ENCODE measurements at places on chromosomes 3 and 15. TPM values are rescaled to one million over a fixed set of nuclear protein-coding genes. Genes with fewer than 3 reads are reported as not detected.

CPNE9 gene
- total RNA-seq: not detected

SEC11A gene
- total RNA-seq: 142 TPM

SPESP1 gene
- total RNA-seq: 7.8 TPM

ATP13A5 gene
- not detected for total RNA-seq

GOLGA8J gene
- total RNA-seq: not detected

SUSD5 gene
- 2.5 TPM for total RNA-seq

THUMPD3 gene
- 58.6 TPM for total RNA-seq

A4GNT gene
- total RNA-seq: not detected

GPR62 gene
- under 0.01 TPM for total RNA-seq

RPL4 gene
- total RNA-seq: 4,330 TPM

ZNF197 gene
- 19.1 TPM for total RNA-seq

SFMBT1 gene
- total RNA-seq: 4.5 TPM

IQCF5 gene
- not detected for total RNA-seq

REC114 gene
- not detected for total RNA-seq

LSMEM2 gene
- total RNA-seq: not detected

GRK7 gene
- under 0.01 TPM for total RNA-seq

HRG gene
- total RNA-seq: not detected

HAUS2 gene
- 23.8 TPM for total RNA-seq

PROS1 gene
- total RNA-seq: 25.2 TPM

CD200 gene
- not detected for total RNA-seq

SLC12A8 gene
- total RNA-seq: 10.9 TPM

GOLGA6L4 gene
- total RNA-seq: 3.6 TPM

CLDN16 gene
- not detected for total RNA-seq

ADAM10 gene
- total RNA-seq: 201 TPM

ERC2 gene
- total RNA-seq: 0.44 TPM

VGLL3 gene
- total RNA-seq: 25.7 TPM

DOCK3 gene
- 0.29 TPM for total RNA-seq

IL12A gene
- 7.4 TPM for total RNA-seq

CCR2 gene
- not detected for total RNA-seq

TRIM71 gene
- not detected for total RNA-seq

CPA3 gene
- total RNA-seq: not detected

SLC22A13 gene
- 1.2 TPM for total RNA-seq

ADGRG7 gene
- not detected for total RNA-seq

SNX33 gene
- 37.2 TPM for total RNA-seq

TMEM266 gene
- 0.29 TPM for total RNA-seq

TBC1D21 gene
- total RNA-seq: not detected

GOLGA6L7 gene
- not detected for total RNA-seq
